ENCODE measurements at places on chromosomes 4 and X.
A peak's percentile ranks its signal among the peaks of the same experiment; 100 is the strongest.

DNA sequence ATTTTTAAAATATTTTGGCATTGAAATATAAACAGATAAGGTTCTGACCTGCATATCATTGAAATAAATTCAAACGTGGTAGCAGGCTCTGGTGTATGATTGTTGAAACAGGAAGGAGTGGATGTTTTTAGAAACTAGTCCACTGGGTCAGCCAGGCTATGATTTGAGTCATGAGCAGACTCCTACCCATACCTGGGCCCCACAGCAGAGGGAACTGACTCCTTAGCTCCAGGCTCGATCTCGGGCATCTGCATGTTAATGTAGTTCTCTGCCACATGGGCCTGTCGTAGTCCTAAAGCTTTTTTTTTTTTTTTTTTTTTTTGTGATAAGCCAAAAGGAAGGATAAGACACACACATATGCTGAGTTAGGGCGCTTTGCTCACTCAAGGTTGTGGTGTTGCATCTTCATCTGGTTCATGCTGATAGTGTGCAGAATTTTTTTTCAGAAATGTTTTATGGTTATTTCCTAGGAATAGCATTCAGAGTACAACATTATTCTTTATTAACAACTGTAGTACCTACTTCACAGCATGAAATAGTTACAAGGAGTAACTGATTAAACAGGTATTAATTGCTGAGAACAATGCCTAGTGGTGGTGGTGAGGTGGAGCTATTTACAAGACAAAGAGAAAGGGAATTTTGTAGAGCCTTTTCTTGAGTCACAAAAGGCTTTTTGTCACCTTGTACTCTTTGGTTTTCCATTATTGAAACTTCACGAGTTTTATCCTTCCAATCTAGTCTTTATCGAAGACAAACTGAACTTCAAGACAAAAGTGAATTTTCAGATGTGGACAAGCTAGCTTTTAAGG is 27.3 kb downstream of the OFD1 start:
- DNase-seq = no peak
- peaks cover 1% of the 10 kb centered on the region for H3K36me3 ChIP-seq
- H3K4me1 ChIP-seq = peaks cover 8% of the 10 kb centered on the region
- no peak overlapping the region for H3K27ac ChIP-seq
- H3K27me3 ChIP-seq = no peaks in the 10 kb centered on the region

GRCh38 chrX:39896951-39897740 is 200.6 kb downstream of the BCOR start:
- peaks cover 40% of the 10 kb centered on the region for H3K4me1 ChIP-seq
- H3K36me3 ChIP-seq = no peaks in the 10 kb centered on the region
- H3K27ac ChIP-seq = peak overlapping the region; percentile 31
- peak; percentile 25 for DNase-seq

DNA sequence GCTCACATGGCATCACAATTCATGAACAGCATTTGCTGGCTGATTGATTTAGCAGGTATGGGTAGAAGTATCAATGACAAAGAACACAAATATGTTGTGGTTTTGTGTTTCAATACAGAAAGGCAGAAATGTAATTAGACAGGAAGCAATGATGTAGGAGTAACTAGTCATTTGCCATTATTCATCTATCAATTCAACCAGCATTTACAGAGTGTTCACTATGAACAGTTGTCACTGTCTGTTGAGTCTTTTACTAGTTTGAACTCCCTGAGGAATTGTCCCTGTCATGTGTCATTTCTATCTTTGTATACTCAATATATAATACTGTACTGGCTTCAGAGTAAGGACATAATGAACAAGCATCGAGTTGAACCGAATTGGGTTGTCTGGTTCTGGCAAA is 51.5 kb upstream of the ARHGAP24 start:
- no peaks in the 10 kb centered on the region for H3K27me3 ChIP-seq
- no peak for DNase-seq
- peaks cover 7% of the 10 kb centered on the region for H3K4me1 ChIP-seq
- no peak overlapping the region for H3K27ac ChIP-seq
- no peak overlapping the region for H3K4me3 ChIP-seq

DNA sequence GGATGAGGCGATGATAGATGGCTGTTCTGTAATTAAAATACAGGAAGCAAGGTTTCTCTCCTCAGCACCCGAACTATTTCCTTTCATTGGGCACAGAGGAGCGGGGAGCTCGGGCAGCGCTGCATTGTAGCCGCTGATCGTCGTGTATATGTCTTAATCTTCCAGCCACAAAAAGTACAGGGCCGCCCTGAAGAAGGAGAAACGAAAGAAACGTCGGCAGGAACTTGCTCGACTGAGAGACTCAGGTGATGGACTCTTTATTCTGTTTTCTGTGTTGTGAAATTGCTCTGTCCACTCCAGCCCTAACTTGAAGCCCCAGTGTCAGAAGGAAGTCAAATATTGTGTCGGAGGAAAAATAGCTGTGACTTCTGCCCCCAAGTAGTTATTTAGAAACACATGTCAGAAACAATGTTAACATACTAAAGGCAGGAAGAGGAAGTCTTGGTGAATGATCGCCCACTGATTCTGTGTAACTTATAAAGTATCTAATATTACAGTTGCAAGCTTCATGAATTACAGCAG is 546 bp downstream of the ZRSR2 start:
- H3K36me3 ChIP-seq = no peaks in the 10 kb centered on the region
- no peak overlapping the region for H3K27ac ChIP-seq
- no peaks in the 10 kb centered on the region for H3K27me3 ChIP-seq
- H3K4me3 ChIP-seq = no peak overlapping the region

DNA sequence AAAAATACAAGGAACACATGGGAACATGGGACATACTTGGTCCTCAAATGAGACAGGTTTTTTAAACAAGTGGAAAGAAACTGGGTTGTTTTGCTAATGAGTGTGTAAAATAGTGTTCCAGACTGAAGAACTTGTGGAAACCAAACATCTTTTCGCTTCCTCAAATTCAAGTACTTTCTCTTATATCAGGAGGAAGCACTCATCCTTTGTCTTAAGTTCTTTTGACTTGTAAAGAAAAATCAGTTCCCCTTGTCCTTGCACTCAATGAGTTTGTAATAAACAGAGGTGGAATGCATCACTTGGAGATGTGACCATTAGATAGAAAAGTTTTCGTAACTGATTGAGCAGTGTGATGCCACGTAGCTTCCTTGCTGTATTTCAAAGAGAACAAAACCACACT is 101.1 kb downstream of the PHOX2B start:
- no peak overlapping the region for H3K27ac ChIP-seq
- H3K4me3 ChIP-seq = no peak overlapping the region
- DNase-seq = no peak
- peaks cover 69% of the 10 kb centered on the region for H3K4me1 ChIP-seq

Data from HFFc6 (cell line).